Anterior cingulate cortex (tissue), 58 donors: ENCODE measurements at places on chromosomes 7 and 10.

DNA sequence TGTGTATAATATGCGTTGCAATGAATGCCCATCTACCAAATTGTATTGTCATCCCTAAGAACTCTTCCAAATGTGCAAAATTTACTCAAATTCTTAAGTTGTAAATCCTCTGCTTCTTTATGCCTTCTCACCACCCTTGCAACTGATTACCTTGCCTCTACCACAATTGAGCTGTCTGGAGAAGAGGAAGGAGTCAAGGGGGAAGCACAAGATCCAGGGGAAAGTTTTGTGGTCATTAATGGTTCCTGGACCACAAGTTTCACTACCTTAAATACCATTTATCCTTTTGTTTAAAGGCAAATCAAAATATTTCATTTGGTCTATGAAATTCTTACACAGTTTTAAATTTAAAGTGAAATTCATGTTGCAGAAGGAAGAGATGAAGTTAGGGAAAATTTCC, 16.7 kb downstream of the CRPPA start:
- DNase-seq: no peak

GRCh38 chr10:71040846-71041605, 152.7 kb upstream of the PCBD1 start:
- DNase-seq: no peak

- DNase-seq: peak; percentile 11
Observed at GRCh38 chr7:121328508-121329190, at the start of gene WNT16. Gene WNT16, plus strand, starts transcription at chr7:121329000. Its CDS starts 293 bp downstream, at chr7:121329293.

DNA sequence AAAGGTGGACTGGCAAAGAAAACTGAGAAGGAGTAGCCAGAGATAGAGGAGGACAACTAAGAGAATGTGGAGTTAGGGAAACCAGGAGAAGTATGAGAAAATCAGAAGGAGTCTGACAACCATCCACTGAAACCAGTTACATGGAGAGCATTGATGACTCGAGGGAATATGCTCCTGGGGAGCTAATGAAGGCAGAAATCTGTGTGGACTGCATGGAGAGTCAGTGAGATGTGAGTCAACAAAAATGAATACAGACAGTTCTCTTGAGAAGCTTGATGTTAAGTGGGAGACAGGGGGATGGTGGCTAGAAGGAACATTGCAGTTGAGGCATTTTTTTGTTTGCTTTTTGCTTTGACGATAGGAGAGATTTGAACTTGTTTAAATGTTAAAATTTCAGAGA, 34.3 kb upstream of the ZNF32 start:
- no peak for DNase-seq

GRCh38 chr10:101018118-101018599, 12.8 kb downstream of the PDZD7 start:
- DNase-seq: no peak

DNA sequence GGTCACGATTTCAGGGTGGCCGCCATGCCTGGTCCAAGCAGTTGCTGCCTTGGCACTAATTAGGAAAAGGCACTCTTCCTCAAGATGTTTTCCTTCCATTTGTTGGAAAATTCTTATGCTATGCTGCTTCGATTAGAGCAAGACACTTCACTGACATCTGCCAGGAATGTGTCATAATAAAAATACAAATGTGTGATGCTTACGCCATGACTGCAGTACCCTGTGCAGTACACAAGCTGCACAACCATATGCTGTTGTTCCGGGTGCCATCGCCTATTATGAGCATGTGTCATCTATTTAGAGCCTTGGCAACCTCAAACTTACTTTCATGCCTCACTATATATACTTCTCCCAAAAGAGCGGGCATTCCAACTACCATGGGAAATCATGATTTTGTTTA, 14.9 kb upstream of the MPP7 start:
- no peak for DNase-seq

DNA sequence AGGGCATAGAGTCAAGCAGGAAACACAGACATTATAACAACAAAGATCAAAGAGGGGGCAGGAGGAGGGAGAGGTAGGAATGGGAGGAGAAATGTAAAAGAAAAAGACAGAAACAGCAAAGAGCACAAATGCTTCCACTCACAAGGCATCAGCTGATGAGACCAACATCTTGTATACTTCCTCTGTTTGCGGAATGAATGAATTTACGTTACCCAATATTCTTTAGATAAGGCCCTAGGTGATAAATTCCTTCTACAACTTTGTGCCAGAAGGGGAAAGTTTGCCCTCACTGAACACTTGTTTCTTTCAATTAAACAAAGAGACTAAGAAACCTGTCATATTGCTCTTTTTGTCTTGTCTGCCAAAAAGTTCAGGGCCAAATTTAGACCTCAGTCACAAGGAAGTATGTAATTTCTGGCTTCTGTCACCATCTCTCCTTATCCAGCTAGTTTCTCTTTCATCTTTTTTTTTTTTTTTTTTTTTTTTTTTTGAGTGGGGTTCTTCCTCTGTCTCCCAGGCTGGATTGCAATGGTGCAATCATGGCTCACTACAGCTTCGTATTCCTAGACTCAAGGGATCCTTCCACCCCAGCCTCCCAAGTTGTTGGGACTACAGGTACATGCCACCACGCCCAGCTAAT, 116.4 kb upstream of the NANOS1 start:
- no peak for DNase-seq

- DNase-seq: no peak
Observed at GRCh38 chr10:21134645-21135022, 237.5 kb upstream of the NEBL start.

- DNase-seq: peak; percentile 98
Observed at GRCh38 chr10:38010119-38010903, at the start of gene ZNF33A. Gene ZNF33A, plus strand, starts transcription at chr10:38010675. Its CDS starts 1,667 bp downstream, at chr10:38012342.

DNA sequence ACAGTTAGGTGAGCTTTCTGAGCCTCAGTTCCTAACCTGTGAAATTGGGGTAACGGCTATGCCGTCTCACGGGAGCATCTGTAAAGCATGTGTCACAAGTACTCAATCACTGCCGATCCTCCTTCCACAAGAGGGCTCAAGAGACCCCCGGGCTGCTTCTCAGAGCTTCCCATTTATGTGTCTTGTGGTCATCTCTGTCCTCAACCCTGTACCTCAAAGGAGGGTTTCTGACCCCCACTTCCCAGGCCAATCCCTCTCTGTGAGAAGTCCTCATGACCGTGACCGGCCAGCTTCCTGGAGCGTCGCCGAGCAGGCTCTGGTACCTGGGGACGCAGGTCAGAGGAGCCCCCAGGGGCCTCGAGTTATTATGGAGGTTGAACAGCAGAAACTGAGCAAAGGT, 510 bp upstream of the TRPV5 start:
- no peak for DNase-seq

DNA sequence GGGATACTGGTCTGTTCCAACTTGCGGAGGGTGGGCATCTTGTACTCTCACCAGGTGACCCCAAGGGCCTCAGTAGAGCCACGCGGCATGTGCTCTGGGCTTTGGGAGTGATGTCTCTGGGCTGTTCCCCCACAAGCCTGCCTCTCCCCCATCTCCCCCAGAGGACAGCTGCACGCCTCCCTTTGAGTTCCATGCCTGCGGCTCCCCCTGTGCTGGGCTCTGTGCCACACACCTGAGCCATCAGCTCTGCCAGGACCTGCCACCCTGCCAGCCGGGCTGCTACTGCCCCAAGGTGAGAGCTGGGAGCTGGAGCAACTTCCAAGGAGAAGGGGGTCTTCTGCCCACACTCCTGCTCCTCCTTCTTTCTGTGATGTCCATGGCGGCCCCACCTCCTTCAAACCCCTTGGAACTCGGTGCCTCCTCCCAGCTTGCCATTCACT, 15.0 kb upstream of the ZNF862 start:
- no peak for DNase-seq

GRCh38 chr7:89145801-89146200, 350.3 kb upstream of the TEX47 start:
- no peak for DNase-seq

DNA sequence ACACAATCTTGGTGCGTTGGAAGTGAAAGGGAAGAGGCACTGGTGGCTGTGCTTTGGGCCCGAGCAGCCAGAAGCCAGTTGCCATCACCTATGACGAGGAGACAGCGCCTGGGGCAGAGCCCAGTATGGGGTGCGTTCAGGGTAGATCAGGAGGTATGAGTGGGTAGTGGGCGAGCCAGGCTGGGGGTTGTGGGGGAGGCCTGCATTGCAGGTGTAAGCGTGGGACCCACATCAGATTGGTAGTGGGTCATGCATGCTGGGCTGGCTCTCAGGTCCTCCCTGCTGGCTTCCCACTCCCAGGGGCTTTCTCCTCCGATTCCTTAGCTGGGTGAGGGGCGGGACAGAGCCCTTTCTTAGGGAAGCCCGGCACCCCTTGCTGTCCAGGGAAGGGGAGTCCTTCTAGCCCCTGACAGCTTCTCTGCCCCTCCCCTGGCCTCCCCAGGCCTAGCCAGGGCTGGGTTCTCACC, 445 bp upstream of the PVRIG start:
- DNase-seq: no peak

- no peak for DNase-seq
Observed at GRCh38 chr7:127252778-127253280, at the start of gene GRM8. Gene GRM8, minus strand, starts transcription at chr7:127252941.

DNA sequence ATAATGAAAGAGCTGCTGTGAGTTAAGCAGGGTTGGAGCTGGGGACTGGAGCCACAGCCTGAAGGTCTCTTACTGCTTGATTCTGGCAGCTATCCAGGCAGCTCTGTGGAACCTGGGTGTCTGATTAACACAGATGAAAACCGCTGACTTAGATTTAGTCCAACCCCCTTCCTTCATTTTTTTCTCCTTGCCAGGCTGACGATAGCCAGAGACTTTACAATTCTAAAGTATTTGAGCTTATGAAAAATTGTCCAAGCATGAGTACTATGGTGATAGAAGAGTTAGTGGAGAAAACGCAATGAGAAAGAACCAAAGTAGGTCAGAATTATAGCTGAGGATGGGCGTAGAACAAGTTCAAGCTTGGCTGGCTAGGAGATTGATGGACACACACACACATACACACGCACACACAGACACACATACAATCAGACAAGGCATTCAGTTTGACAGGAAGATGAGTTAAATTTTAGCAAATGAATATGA, 13.5 kb upstream of the GPR85 start:
- no peak for DNase-seq

- DNase-seq: no peak
Observed at GRCh38 chr10:95277201-95277570, 13.6 kb downstream of the PDLIM1 start.

DNA sequence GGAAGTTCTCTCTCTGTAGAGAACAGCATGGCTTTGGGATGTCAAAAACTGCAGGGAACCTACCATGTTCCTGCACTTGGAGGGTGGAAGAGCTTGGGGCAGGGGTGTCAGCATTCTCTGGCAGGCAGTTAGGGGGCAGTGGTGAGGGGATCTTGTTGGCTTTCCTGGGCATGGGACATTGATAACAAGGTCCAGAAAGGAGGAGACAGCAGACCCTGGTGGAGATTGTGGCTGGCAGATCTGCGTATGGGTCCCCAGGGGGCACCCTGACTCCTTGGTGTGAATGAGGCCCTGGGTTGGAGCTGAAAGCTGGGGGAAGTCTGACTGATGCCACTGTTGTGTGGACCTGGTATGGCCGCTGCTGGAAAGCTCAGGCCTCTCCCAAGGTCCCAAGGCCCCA, 22.9 kb upstream of the CAMK2B start:
- DNase-seq: no peak

GRCh38 chr7:158702196-158702595, 2.4 kb downstream of the NCAPG2 start:
- DNase-seq: no peak

DNA sequence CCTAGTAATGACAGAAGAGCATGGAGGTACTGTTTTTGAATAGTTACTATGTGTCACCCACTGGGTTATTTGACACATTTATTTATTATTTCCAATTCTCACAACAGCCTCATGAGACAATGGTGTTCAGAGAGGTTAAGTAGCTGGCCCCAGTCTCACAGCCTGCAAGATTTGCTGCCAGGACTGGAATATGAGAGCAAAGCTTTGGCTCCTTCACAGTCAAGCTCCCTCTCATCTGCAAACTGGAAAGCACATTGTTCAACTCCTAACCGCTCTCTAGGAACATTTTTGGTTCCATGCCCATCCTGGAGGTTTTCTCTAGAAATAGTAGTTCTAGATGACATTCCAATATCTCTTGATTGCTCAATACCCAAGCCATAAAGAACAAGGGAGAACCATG, 75.5 kb upstream of the CXCL12 start:
- DNase-seq: no peak

DNA sequence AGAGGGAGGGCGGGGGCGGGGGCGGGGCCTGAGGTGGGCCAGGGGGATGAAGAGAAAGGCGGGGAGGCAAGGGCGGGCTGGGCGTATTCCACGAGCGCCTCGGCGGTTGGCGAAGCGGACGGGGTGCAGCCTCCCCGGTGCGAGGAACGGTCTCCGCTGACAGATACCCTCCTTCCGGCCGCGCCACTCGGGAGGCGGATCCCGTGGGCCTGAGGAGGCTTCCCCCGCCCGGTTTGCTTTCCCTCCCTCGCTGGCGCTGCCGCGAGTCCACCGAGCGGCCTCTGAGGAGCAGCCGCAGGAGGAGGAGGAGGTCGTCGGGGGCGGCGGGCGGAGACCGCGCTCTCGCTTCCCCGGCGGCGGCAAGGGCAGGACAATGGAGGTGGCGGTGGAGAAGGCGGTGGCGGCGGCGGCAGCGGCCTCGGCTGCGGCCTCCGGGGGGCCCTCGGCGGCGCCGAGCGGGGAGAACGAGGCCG, at the start of gene TRIM24:
Gene TRIM24 (plus strand): TSS at position 84 of the 473 bp plus-strand sequence. CDS start 290 bp downstream, at position 374.
- no peak for DNase-seq

- DNase-seq: no peak
Observed at GRCh38 chr10:19964625-19965024, 148.4 kb downstream of the PLXDC2 start.

- DNase-seq: no peak
Observed at GRCh38 chr7:139682136-139683013, 95.4 kb downstream of the HIPK2 start.

- DNase-seq: no peak
Observed at GRCh38 chr10:110365356-110366143, 60.8 kb upstream of the SMNDC1 start.

DNA sequence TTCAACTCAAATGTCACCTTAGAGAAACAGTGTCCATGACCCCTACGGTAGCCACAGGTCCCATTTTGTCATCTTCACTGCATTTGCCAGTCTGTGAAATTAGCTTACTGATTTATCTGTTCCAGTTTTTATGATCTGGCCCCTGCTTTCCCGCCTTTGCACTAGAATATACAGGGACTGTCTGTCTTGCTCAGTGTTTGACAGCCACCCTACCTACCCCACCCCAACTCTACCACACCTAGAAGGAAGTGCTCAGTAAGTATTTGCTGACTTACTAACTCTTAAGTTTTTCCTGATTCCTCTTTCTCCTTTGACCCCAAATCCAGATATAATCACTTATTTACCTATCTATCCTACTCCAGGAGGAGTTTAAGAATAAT, 49.5 kb downstream of the CREB3L2 start:
- no peak for DNase-seq

GRCh38 chr10:49661140-49661856, 18.2 kb upstream of the C10orf53 start:
- DNase-seq: no peak

DNA sequence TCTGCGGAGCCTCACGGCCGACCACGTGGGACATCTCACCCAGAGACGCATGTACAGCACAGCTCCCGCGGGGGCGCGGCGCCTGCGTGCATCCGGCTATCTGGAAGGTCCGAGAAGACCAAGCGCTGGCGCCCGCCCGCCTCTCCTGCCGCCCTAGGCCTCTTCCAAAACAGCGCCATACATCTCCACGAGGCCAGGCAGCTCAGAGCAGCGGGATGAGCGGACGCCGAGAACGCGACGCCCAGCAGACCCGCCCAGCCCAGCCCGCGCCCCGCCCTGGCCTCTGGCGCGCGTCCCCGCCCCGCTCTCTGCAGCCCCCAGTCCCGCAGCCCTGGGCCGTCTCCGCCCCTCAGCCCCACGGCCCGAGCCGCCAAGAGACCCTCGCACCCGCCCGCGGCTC, 20.3 kb upstream of the LANCL2 start:
- DNase-seq: no peak

- no peak for DNase-seq
Observed at GRCh38 chr7:103573479-103574058, 127.6 kb upstream of the SLC26A5 start.
